ENCODE measurements at places on chromosomes 2 and 18. TPM values are rescaled to one million over a fixed set of nuclear protein-coding genes. Genes with fewer than 3 reads are reported as not detected.

The HOXD12 gene
- not detected for total RNA-seq

The ATF2 gene
- 35.0 TPM for total RNA-seq

The TCF4 gene
- total RNA-seq = 205 TPM

The KHK gene
- 2.1 TPM for total RNA-seq

The ARHGAP15 gene
- total RNA-seq = 33.9 TPM

The TM4SF20 gene
- not detected for total RNA-seq

The POTEI gene
- total RNA-seq = under 0.01 TPM

The ITPRIPL1 gene
- 3.7 TPM for total RNA-seq

The DNAH7 gene
- under 0.01 TPM for total RNA-seq

The MALL gene
- 8.9 TPM for total RNA-seq

The FAM124B gene
- 12.5 TPM for total RNA-seq

The RAB6C gene
- total RNA-seq = not detected

The TDRD15 gene
- total RNA-seq = not detected

The TNFRSF11A gene
- 8.9 TPM for total RNA-seq

The DNAJC5G gene
- total RNA-seq = under 0.01 TPM

The BCL2 gene
- total RNA-seq = 39.1 TPM

The GKN1 gene
- not detected for total RNA-seq

The FAM228A gene
- 0.52 TPM for total RNA-seq

The ABHD3 gene
- total RNA-seq = 11.5 TPM

The PLA2R1 gene
- 2.6 TPM for total RNA-seq

The SOX11 gene
- 18.3 TPM for total RNA-seq

The TMEM163 gene
- 1.0 TPM for total RNA-seq

The TYMS gene
- 15.7 TPM for total RNA-seq

The G6PC2 gene
- 1.0 TPM for total RNA-seq

The CGREF1 gene
- 2.1 TPM for total RNA-seq

The CREG2 gene
- 1.6 TPM for total RNA-seq

The HADHB gene
- total RNA-seq = 118 TPM

The TTC21B gene
- 50.1 TPM for total RNA-seq

The IKZF2 gene
- 4.2 TPM for total RNA-seq

The FSIP2 gene
- total RNA-seq = 1.0 TPM

The LYPD1 gene
- total RNA-seq = 4.2 TPM

The STK11IP gene
- total RNA-seq = 8.9 TPM

The B4GALT6 gene
- 3.1 TPM for total RNA-seq

The TMEM37 gene
- 2.1 TPM for total RNA-seq

The DNER gene
- total RNA-seq = 1.6 TPM

The PIAS2 gene
- total RNA-seq = 35.5 TPM

The SERPINB10 gene
- total RNA-seq = 1.0 TPM

The SCN9A gene
- 14.1 TPM for total RNA-seq

The DSG2 gene
- 2.6 TPM for total RNA-seq

The GALNT13 gene
- under 0.01 TPM for total RNA-seq

Data from skeletal muscle tissue (tissue), 5 donors.